Right hindlimb (tissue), 1 donor: ENCODE measurements at places on chromosomes 5 and 9.

DNA sequence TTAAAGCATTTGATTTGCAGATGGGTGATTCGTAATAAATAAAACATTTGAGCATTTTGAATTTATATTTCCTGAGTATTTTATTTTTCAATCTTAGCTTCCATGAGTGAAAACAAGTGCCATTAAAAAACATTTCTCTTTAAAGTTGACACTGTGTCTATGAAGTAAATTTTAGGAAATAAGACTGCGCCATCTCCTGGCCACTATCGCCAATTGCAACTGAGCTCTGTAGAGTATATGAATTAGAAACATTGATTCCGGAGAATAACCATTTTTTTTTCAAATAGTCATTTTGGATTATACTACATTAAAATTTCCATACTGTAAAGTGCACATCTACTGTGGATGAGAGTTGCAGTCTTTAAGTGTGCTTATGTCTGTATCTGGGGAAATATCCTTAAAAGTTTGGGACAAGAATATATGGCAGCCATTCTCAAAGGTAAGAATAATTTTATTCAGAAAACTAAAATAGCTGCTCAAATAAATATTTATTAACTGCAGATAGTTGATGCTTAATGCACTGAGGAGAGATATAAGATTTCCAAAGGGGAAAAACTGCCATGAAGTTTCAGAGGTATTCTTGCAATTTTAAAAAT, 5.9 kb downstream of the DMRTA1 start:
- DNase-seq: no peak

DNA sequence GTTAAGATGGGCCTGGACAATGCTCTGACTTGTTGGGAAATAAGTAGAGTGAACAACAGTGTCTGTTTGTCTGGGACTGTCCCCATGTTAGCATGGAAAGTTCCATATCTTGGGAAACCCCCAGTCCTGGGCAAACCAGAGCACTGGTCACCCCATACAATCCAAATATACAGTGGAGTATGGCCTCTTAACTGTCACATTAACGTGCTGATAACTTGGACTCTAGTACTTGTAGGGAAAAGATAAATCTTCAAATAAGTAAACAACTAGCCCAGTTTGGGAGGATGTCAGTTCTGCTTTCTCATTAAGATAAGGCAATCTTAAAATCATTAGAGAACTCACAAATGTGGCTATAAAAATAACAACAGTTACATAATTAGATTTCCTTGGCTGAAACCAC, 47.6 kb upstream of the JAK2 start:
- DNase-seq: no peak

GRCh38 chr5:156359476-156359875, 32.5 kb downstream of the SGCD start:
- DNase-seq: no peak

DNA sequence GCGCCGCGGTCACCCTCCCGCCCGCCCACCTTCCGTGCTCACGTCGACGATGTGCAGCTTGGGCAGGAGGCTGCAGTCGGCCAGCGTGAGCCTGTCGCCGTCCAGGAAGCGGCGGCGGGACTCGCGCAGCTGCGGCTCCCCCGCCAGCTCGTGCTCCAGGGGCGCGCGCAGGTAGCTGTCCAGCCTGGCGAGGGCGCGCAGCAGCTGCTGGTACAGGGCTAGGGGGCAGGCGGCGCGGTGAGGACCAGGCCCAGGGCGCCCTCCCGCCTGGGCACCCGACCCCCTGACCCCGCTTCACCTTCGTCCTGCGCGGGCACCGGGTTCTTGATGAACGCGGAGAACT, 1.5 kb downstream of the CLIC3 start:
- DNase-seq: no peak

- no peak for DNase-seq
Measured at GRCh38 chr9:19156026-19156474, 28.8 kb upstream of the PLIN2 start.

DNA sequence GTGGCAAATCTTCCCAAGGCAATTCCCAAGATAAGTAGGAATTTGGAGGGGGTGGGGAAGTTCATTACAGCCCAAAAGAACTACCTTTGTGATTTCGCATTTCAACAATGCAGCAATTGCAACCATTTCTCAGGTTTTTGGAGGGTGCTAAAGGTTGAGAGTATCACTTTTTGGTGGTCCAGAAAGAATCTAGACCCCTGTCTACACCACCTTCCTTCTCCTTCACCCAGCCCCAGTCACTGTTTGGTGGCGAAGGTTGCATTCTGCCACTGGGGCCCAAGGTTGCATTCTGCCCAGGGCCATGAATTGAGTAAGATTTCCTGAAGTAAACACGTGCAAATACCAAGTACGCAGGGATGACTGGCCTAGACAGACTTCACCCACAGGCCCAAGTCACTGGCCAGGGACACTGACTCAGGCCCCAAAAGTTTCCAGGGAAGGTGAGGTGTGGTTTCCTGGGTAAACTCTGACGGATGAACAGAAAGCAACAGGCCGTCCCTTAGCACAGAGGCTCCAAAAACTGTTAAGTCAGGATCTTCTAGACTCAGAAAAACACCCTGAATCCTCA, 5.7 kb downstream of the PDE6A start:
- DNase-seq: no peak

GRCh38 chr5:151139646-151140045, 17.9 kb downstream of the ANXA6 start:
- DNase-seq: no peak

- no peak for DNase-seq
Measured at GRCh38 chr9:113979343-113980127, 98.6 kb downstream of the AMBP start.

DNA sequence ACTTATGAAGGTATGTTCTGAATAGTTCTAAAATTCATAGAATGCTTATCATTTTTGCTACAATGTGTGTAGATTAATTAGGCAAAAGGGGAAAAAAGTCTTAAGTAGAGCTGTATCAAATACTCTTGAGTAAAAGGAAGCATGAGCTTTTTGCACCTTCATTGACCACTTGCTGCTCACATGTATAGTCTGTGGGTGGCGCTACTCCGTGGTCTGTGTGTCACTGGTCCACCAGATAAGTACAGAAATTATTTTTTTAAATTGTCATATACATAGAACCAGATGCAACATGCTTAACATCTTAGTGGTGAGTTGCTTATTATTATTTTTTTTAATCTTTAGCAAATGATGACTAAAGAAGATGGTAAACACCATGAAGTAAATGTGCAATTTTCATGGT, 130.2 kb downstream of the MAN2A1 start:
- no peak for DNase-seq

GRCh38 chr5:121872856-121873255, 21.2 kb downstream of the FTMT start:
- no peak for DNase-seq
